ENCODE measurements at places on chromosomes 7 and 10.

- DNase-seq = no peak
These were observed 240.4 kb upstream of the PPP2R2D start for GRCh38 chr10:131660427-131660826.

DNA sequence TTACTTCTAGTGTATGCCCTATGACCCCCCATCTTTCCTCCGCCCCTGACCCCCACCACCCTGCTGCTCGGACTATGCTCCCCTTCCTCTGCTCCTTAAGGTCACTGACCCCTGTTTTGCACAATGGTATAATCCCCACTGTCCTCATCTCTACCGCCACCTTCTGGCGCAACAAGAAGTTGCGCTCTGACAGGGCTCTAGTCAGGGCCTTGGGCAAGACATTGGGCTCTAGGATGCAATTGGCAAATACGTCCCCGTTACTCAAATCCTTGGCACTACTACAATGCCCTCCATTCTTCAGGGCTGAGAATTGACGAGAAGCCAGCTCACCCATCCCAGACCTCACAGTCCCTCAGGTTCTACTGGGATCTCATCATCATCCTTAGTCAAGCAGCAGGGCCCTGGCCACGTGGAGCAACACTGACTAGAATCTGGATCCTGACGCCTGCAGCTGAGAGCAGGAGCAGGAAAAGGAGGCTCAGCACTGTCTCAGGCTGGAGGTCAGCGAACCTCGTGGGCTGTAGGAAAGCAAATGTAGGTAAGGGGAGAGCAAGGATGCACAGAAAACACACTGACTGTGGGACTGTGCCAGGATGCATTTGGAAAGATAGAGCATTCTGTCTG, 10.6 kb downstream of the LRIT2 start:
- no peak for DNase-seq

DNA sequence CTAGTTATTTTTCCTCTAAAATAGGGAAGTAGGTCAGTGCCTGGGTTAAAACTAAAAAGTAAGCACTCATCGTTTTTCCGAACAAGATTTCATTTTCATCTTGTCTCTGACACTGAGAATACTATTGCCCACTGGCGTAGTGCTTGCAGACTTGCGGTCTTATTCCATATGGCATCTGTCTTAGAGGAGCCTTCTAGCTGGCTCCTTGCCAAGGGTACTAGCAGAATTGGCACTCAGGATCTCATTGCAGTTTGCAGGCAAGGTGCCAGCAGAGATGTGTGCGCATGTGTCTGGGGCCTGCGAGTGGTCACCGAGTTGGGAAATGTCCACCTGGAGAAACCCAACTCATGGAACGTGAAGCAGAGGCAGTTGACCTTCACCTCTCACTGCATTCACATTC, 143.4 kb downstream of the CELF2 start:
- no peak for DNase-seq

DNA sequence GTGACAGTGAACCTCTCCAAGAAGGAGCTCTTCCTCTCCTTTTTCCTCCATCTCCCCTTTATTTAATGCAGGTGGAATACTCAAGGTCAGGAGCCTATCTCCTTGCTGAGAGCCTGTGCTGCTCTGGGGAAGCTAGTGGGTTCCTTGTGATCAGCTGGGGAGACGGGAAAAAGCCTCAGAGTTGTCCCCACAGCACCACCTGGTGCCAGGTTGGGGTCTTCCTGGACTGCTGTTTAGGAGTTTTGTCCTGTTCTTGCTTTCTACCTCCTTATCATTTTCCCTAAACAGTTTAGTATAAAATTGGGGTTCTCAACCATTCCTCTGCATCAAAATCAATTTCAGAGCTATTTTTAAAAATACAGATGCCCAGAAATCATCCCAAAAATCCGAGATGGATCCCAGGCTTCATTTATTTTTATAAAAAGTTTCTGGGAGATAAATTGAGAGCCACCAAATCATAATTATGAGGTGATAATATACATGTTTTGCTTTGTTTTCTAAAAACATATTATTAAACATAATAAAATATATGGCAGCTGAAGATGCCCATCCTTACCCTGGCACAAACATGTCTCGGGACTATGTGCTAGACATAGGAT, 44.3 kb downstream of the MACC1 start:
- peak; percentile 18 for DNase-seq

DNA sequence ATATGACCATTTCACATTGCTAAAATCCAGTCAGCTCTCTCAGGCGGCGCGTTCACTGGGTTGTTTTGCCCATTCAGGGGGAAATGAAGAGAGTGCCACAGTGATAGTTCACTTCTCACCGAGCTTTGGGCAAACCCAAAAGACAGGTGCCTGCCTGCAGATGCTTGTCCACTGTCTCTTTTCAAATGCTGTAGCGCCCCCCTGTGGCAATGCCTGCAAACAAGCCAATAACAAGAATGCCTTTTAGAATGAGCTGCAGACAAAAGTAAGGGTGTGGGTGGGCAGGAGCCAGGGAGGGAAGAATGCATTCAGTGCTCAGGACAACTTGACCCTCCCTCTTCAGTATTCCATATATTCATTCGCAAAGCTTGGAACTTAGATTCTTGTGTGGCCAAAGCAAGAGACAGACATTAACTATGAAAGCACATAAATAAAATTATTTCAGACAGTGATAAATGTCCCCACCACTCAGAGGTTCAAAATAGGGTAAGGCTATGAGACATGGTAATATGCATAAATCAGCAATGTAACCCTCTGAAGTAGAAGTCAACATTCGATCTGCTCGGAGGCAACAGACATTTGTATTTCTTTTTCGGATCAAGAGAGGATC, 86.9 kb downstream of the JAZF1 start:
- DNase-seq = peak; percentile 68

- DNase-seq = no peak
These were observed 5.8 kb downstream of the CHAT start for GRCh38 chr10:49619613-49620012.

DNA sequence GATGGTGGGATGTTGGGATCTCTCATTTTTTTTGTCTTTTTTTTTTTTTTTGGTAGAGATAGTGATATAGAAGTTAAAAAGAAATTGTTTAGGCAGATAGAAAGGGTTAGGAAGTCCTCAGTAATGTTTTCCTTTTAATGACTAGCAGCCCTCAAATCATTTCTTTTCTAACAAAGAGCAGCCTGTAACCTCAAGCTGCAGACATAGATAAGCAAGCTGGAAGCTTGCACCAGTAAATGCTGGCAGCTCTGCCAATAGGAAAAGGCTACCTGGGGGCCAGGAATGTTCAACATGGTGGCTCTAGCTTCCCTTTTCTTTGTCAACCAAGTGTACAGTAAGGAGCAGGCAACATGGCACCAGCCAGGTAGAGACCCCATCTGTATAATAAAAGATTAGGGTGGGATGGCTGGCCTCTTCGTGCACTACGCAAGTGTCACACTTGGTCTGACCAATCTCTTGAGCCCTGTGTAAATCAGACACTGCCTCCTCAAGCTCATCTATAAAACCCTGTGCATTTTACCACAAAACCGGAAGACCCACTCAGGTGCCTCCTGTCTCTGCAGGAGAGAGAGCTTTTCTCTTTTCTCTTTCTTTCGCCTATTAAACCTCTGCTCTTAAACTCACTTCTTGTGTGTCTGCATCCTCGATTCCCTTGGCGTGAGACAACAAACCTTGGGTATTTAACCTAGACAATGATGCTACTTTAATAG, 212.9 kb downstream of the SNX10 start:
- no peak for DNase-seq

DNA sequence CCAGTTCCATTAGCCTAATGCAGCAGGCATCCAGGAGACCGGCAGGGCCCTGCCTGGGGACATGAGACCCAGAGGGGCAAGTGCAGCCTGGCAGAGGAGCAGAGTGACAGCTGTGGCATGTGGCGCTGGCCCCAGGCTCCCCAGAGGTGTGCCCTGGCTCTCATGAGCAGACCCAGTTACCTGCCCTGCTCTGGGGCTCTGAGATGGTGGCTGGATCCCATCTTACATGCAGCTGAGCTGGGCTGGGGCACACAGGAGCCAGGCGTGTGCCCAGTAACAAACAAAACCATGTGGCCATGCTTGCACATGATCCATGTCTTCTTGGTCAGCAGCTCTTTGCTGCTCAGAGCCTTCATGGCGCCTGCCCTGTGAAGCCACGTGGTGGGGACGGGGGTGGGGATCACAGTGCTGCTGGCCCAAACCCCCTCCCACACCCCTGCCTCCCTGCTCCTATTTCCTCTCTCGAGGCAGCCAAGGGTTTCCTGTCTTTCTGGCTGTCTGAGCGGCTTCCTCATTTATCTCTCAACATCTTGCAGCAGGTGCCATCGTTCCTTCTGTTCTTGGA, 40.3 kb upstream of the GTF2I start:
- DNase-seq = peak; percentile 87

DNA sequence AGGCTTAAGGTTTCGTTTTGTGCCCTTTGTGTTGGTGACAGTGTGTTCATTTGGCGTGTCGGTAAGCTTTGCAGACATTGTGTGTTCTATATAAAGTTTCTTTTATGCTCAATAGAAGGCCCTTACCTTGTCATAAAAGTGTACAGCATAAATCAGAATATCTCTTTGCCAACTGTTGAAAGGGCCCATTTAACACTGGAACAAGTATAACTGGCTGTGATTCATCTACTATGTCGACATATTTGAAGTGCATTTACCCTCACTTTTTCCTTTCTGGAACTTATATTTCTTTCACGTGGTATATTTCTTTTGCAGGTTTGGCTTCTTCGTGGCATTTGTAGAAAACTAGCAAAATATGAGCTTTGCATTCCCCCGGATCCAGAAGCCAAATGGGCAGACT, 32.7 kb downstream of the EEPD1 start:
- no peak for DNase-seq

DNA sequence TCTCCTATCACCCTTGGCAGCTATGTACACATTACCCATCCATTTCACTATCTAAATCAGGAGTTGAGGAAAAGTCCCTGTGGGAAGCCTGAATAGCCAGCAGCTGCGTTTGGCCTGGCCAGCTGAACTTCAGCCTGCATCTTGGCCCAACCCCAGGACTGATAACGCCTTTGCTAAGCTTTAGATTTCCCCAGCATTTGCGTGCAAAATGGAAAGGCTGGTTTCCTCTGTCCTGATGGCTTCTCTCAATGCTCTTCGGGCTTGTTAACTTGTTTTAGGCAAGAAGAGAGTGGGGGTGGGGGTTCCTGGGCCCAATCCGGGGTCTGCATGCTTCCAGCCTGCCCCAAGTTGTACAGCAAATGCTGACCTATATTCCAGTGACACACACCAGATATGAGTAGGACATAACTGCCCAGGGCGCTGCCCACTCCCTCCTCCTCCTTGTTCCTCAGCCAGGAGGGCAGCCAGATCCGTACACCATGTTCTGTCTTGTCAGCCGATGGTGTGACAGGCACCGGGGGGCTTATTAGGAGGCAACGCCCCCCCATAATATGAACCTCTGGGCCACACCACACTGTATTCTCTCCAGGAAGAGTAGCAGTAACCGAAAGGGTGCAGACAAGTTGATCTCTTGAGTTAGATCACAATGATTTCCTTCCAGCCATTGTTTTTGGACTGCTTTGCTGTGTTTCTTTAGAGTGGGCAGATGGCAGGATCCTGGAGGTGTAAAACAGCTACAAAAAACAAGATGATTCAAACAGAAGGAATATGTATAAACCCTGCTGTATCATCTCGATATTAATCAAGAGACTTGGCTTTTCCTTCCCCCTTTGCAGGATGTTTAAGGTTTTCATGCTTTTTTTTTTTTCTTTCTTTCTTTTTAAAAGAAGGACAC, 339.0 kb downstream of the RNLS start:
- DNase-seq = no peak

DNA sequence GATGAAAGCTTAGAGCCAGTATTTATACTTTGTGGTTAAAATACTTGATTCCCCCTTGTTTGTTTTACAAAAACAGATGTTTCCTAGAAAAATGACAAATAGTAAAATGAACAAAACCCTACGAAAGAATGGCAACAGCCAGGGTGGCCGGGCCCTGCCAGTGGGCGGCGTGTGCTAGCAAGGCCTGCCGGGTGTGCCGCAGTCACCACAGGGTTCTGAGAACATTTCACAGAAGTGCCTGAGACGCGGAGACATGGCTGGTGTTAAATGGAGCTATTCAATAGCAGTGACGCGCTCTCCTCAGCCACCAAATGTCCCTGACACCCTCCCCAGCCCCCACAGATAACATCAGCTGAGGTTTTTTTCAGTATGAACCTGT, 14.5 kb downstream of the GPR146 start:
- DNase-seq = no peak

DNA sequence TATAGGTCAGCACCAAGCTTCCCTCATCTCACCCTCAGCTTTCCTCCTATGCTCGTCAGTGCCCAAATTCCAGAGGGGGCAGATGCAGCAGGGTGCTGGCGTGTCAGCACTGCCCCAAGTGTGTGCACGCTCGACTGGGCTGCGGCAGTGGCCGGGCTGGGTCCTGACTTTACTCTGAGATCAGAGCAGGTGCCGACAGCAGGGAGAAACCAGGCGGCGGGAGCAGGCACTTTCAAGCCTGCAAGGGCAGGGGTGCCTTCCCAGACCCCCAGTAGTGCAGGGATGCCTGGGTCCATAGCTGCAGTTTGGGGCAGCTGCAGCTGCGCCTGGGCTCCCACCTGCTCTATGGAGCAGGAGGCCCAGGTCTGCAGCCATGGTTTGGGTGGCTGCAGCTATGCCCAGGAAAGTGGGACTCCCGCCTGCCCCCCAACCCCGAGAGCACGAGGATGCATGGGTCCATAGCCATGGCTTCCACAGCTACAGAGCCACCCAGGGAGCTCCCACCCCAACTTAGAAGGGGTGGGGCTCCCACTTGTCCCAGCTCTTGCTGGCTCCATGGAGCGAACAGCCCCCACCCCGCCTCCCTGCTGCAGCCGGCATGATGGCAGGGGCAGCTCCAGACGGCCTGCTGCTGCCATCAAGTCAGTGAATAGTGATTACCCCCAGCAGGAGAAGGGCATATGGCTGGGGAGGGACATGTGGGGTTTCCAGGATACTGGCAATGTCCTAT, 199.2 kb upstream of the KMT2E start:
- no peak for DNase-seq

- DNase-seq = no peak
These were observed 283.9 kb downstream of the PLXDC2 start for GRCh38 chr10:20100171-20100570.

DNA sequence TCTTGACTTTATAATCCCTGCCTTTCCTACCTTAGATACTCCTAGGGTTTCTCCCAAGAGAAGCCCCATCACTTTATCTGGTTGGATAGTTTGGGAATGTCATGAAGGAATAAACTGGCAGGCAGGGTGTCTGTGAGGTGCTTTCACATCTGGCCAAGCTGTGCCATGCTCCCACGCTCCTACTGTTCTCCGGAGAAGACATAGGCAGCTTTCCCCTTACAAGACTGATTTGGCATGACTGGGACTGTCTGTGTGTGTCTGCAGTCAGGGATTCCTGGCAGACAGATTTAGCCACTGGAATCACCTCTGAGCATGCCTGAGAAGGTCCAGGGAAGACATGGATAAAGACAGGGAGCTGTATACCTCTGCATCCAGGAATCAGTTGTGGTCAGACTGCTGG, 45.3 kb downstream of the HK1 start:
- no peak for DNase-seq

GRCh38 chr7:149753375-149754233, 19.8 kb downstream of the ZNF467 start:
- DNase-seq = no peak

DNA sequence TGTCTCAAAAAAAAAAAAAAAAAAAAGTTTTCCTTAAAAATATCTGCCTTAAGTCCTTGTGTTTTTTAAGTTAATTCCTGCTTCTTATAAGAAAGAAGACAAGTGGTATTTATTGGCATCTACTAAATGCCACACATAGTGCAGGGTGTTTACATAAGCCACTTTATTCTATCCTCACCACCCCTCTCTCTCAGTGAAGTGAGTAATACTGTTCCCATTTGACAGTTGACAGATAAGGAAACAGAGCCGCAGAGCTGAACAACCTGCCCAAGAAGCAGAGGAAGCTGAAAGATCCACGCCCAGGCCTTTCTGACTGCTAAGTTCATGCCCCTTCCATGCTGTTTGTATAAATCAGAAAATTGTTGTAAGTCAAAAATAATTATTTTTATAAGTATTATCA, 54.1 kb downstream of the ABLIM1 start:
- no peak for DNase-seq

Measured in GF-D8 (cell line).